ENCODE measurements at places on chromosomes 1 and 21. TPM values are rescaled to one million over a fixed set of nuclear protein-coding genes. Genes with fewer than 3 reads are reported as not detected.

SLC44A5 gene
- 0.03 TPM for total RNA-seq

SYT2 gene
- total RNA-seq, result 0.46 TPM

OR2T2 gene
- not detected for total RNA-seq

SUSD4 gene
- total RNA-seq, result 1.1 TPM

C1orf210 gene
- not detected for total RNA-seq

ARHGAP30 gene
- total RNA-seq, result not detected

MIXL1 gene
- not detected for total RNA-seq

OPRD1 gene
- total RNA-seq, result 0.02 TPM

TP73 gene
- 0.42 TPM for total RNA-seq

RNPC3 gene
- total RNA-seq, result 6.7 TPM

KNCN gene
- not detected for total RNA-seq

SPATA46 gene
- not detected for total RNA-seq

GUCA2A gene
- not detected for total RNA-seq

ZBTB37 gene
- total RNA-seq, result 1.3 TPM

LCK gene
- total RNA-seq, result not detected

S100A3 gene
- total RNA-seq, result 104 TPM

CRYBG2 gene
- 1.6 TPM for total RNA-seq

LCE1D gene
- not detected for total RNA-seq

CITED4 gene
- total RNA-seq, result 103 TPM

GBP7 gene
- total RNA-seq, result not detected

PTPN14 gene
- total RNA-seq, result 11.5 TPM

LCE1A gene
- not detected for total RNA-seq

KRTAP13-2 gene
- not detected for total RNA-seq

PDC gene
- not detected for total RNA-seq

HES3 gene
- not detected for total RNA-seq

CLDN17 gene
- total RNA-seq, result not detected

GPATCH2 gene
- 8.8 TPM for total RNA-seq

LRRC38 gene
- not detected for total RNA-seq

CD101 gene
- 0.19 TPM for total RNA-seq

CENPS gene
- 32.5 TPM for total RNA-seq

SORT1 gene
- total RNA-seq, result 4.0 TPM

FMO2 gene
- total RNA-seq, result not detected

MATN1 gene
- total RNA-seq, result not detected

DIO1 gene
- total RNA-seq, result not detected

FOXO6 gene
- total RNA-seq, result 0.49 TPM

OSCP1 gene
- 7.0 TPM for total RNA-seq

NUF2 gene
- 21.9 TPM for total RNA-seq

RPE65 gene
- total RNA-seq, result not detected

CD48 gene
- total RNA-seq, result not detected

SYT11 gene
- 1.3 TPM for total RNA-seq

JAM2 gene
- total RNA-seq, result not detected

ESPN gene
- 0.50 TPM for total RNA-seq

CATSPERE gene
- total RNA-seq, result not detected

MYBPH gene
- not detected for total RNA-seq

SAMD11 gene
- total RNA-seq, result 16.9 TPM

ABCG1 gene
- total RNA-seq, result 2.7 TPM

DHDDS gene
- total RNA-seq, result 19.3 TPM

CFHR3 gene
- 0.20 TPM for total RNA-seq

RUNX3 gene
- 6.8 TPM for total RNA-seq

CSF3R gene
- total RNA-seq, result not detected

SPRR5 gene
- not detected for total RNA-seq

LCE2A gene
- not detected for total RNA-seq
